ENCODE measurements at places on chromosomes 6 and 20.

GRCh38 chr6:69771158-69771906 is 25.5 kb downstream of the LMBRD1 start:
- no peak for DNase-seq

- no peak for DNase-seq
Measured at GRCh38 chr6:39330476-39330875, 8.0 kb upstream of the KCNK16 start.

DNA sequence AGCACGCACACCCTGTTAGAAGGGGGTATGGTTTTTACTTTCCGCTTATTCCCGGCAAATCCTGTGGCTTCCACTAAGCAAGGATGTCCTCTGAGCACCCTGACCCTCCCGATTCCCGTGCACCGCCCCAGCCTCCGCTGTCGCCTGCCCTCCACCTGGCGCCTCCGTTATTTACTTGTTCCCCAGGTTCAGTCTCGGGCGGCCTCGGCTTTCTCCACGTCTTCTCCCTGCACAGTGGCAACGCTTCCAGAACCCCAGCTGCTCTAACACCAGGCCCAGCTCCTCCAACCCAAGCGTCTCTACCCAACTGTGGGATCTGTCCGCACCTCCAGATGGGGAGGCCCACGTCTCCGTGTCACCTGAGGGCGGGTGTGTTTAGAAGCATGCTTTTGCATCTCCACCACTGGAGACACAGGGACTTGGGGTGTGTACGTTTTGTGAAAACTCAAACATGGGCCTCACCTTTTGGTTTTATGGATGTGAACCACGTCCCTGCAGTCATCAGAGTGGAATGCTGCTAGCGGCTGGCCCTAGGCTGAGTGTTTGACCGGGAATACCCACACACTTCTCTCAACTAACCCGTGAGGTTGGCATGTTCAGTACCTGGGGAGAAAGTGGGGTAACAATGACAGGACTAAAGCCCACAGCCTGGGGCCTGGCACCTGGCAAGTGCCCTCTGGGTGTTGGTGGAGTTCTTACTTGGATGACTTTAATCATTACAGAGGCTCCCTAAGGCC is 79.9 kb downstream of the THBS2 start:
- DNase-seq: no peak

DNA sequence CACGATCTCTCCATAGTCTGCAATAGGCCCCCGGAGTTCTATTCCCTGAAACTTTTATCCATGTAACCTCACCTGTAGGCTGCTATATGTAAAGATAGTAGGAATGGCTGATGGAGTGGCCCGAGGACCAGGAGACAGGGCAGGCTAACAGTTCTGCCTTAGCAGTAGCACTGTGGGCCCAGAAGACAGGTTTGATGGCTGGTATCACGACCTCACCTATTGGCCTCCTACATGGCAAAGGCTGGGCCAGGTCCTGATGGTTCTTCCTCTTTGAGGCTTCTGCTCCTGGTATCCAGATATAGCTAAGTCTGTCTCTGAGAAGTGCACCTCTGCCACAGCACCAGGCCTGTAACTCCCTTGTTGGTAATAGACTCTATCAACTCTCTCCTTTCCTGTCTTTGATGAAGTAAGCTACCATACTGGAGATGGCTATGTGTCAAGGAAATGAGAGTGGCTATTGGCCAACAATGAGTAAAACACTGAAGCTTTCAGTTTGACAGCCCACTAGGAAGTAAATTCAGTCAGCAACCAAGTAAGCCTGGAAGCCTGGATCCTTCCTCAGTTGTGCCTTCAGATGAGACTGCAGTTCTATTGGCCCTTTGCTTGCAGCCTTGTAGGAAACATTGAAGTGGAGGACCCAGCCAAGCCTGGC is 5.7 kb downstream of the SPEF1 start:
- DNase-seq: no peak

GRCh38 chr20:31701591-31701990 is 21.1 kb downstream of the BCL2L1 start:
- no peak for DNase-seq

DNA sequence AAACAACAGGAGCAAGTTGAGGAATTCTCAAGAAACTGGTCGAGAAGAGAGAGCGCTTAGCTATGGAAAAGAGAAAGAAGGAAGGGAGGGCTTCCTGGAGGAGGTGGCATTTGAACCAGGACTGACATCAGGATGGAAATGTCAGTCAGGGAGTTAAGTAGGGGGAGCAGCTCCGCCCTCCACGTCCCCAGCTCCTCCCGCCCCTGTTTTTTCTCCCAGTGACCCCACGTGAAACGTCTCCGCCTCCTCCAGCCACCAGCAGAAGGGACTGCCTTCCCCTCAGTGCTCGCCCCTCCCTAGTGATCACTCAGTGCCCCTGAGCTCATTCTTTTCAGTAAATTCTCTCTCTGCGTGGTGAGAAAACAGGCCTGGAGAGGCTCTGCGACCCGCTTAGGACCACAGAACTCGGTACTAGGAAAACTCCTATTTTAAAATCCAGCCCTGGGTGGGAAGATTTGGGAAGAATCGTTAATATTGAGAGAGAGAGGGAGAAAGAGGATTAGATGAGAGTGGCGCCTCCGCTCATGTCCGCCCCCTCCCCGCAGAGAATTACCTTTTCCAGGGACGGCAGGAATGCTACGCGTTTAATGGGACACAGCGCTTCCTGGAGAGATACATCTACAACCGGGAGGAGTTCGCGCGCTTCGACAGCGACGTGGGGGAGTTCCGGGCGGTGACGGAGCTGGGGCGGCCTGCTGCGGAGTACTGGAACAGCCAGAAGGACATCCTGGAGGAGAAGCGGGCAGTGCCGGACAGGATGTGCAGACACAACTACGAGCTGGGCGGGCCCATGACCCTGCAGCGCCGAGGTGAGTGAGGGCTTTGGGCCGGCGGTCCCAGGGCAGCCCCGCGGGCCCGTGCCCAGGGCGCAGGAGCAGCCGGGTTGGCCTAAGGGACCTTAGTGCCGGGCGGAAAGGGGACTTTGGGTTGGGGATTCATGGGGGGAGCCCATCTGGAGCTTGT is 4.6 kb downstream of the HLA-DPB1 start:
- no peak for DNase-seq

DNA sequence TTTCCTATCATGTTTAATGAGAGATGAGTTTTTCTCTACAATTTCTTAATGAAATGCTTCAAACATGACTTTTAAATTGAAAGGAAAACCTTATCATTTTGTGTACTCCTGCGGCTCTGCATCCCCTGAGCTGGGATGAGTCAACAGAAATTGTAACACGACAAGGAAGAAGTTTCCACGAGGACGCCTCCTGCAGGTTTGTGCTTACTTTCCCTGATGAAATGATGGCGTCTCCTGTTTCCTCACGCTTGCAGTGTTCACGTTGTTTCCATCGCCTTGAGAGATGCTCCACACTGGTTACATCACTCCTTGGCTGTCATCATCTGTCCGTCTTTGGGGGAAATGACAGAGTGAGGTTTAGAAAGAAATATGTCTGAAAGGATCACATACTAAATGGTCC is 233.7 kb upstream of the ZFP64 start:
- no peak for DNase-seq

- DNase-seq: no peak
Measured at GRCh38 chr6:124723671-124724070, 238.6 kb upstream of the RNF217 start.

DNA sequence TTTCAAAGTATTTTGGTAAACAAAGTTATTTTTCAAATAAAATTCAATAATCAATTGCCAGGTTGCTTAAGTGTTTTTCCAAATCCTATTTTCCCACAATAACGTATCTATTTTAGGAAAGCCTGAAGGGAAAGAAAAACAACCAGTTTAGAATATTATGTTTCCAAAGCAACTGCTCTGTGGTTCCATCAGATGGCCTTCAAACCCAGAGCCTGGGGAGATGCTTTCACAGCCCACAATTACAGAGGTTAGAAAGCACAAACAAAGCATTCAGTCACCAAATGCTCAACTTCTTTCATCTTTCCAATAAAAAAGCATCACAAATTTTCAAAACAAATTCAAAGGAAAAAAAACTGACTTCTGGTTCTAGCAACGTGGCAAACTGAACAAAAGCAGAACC is 66.0 kb downstream of the ELOVL5 start:
- DNase-seq: no peak

DNA sequence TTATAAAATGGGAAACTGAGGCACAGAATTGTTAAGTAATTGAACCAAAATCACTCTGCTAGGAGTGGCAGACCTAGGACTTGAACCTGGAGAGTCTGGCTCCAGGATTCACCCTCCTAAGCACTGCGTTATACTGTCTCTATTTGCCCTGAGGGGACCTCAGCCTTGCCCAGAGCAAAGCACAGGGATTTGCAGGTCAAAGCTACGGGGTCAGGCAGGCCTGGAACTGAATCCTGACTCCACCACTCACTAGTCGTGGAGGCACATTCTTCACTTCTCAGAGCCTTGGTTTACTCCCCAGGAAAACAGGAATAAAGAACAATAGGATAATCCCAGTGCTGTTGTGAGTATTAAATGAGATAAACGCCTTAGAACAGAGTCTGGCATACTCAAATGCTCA is 19.4 kb downstream of the KCNK15 start:
- no peak for DNase-seq

DNA sequence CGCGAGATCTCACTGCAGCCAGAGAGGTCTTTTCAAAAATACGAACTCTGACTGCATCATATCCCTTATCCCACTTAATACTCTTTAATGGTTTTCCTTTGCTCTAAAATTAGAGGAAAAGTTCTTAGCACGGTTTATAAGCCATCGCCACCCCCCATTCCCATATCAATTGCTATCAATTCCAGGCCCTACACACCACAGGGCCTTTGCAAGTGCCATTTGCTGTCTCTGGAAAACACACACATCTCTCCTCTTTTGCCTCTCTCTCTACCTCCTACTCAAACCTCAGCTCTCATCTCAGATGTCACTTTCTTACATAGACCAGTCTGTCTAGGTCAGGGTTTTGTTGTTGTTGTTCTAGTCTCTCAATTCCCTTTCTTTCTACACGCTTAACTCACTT is 9.8 kb downstream of the SLC22A23 start:
- no peak for DNase-seq

DNA sequence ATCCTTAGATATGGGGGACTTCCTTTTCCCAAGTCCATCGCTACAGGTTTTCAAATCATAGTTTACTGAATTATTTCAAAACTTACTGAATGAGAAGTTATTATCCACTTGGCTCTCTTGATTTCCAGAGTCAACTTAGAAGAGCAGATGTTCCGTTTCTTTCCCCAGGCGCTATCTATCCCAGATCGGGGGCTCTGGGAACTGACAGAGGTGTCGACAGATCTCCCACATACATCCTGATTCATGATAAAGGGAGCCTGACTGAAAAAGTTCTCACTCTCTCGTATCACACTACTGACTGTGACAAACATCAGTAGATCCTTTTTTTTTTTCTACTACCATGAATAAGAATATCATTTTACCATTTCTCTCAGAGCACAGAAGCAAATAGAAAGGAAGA is 654.8 kb downstream of the RNF144B start:
- DNase-seq: no peak

All from stimulated activated CD4-positive, alpha-beta T cell treated with anti-CD3 and anti-CD28 coated beads, TNF-alpha, amount 100 ng/mL, for 48 hours (primary cell).